AG08396 (cell line): ENCODE measurements at places on chromosomes 6 and 20.

- no peak for DNase-seq
Observed at GRCh38 chr6:105326216-105326615, 76.7 kb downstream of the PREP start.

DNA sequence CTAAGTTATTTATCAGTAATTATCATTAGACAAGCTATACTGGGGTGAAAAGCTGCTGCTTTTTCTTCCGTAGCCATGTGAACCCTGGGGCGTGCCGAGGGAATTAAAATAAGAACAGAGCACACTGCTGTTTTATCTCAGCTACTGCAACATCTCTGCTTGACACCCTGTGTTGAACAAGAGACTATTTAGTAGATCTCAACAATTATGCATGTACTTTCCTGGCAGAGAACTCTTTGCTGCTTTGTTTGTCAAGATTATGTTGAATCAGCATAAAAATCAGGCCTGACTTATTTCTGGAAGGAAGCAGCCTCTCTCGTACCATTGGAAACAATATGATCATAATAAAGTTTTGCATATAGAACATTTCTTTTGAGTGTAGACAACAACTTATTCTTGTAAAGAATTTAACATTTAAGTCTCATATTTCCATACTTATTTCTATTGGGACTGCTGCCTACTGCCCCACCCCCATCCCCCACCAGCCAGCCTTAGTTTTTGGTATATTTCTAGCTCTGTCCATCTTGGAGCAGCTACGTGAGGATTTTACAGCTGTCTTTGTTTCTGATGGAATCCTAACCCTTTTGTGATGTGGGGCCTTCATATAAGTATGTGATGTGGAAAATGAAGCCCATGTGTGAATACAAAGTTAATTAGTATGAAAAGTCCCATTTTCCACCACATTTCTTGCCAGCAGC is 1011.4 kb downstream of the KIF16B start:
- DNase-seq: no peak

GRCh38 chr6:134621858-134622257 is 303.9 kb upstream of the SGK1 start:
- DNase-seq: peak; percentile 28

DNA sequence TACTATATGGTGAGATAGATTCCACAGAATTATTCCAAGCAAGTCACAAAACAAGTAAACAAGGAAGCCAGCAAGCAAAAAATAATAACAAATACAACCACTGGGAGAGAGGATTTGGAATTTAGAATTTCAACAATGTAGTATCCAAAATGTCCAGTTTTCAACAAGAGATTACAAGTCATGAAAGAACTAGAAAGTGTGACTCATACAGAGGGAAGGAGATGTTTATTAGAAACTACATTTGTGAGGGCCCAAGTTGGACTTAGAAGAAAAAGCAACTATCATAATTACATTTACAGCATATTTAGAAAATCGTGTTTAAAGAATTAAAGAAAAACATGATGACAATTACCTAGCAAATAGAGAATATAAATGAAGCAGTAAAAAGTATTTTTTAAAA is 494.6 kb upstream of the ID4 start:
- DNase-seq: no peak

DNA sequence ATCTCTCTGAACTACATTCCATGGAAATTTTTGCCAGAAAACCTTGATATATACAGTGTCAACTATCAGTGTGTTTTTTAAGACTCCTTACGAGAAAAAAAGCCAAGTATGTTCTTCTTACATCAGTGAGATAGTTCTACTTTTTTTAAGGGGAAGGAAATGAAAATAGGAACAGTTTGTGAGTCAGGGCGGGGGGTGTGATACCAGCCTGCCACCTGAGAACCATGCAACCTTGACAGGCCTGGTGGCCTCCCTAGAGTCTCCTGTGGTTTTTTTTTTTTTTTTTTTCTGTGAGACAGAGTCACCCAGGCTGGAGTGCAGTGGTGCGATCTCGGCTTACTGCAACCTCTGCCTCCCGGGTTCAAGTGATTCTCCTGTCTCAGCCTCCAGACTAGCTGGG is 96.3 kb upstream of the GCM1 start:
- no peak for DNase-seq

GRCh38 chr6:30828027-30828962 is 56.0 kb upstream of the DDR1 start:
- peak; percentile 86 for DNase-seq

GRCh38 chr6:43228951-43229802 is at the start of gene DNPH1:
DNPH1 (minus strand) TSS chr6:43229481; CDS start chr6:43229456, 25 bp downstream.
- DNase-seq: peak; percentile 93

DNA sequence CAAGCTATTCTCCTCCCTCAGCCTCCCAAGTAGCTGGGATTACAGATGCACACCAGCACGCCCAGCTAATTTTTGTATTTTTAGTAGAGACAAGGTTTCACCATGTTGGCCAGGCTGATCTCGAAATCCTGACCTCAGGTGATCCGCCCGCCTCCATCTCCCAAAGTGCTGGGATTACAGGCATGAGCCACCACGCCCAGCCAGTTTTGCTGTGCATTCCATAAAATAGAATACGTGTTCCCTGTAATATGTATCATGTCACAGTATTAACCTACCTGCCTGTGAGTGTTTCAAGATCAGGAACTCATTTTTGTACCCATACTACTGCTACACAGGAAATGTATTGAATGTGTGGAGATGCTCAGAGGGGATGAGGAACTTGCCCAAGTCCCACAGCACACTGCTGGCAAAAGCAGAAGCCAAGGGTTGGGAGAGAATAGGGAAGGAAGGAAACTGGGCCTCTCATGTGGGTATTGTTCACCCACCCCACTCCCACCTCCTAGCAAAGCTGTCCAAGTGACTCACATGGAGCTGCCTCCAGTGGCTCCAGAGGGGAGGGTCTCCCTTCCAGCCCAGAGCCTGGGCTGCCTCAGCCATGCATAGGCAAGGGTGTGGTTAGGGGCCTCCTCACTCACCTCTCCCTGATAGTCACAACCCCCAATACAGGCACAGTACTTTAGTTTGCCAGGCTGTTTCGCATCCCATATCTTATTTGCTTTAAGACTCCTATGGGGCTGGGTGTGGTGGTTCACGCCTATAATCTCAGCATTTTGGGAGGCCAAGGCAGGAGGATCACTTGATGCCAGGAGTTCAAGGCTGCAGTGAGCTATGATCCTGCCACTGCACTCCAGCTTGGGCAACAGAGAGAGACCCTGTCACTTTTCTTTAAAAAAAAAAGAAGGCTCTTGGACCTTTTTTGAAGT is 9.4 kb downstream of the HM13 start:
- DNase-seq: no peak

GRCh38 chr6:121531658-121532169 is 96.3 kb downstream of the GJA1 start:
- no peak for DNase-seq

DNA sequence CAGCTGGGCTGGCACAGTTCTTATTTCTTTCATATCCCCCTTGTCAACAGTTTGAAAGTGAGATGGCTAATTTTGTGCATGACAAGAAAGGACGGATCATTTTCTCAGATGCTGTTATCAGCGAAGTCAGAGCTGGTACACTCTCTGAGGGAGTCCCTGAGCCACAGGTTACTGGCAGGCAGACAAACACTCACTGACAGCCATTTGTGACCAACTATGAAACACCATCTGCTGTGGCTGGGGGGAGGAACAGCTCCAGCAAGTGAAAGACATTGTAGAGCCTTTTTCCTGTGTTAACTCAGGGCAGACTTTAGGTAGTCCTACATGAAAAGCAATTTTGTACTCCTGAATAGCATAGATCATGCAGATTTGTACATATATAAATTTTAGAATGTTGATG is 22.2 kb downstream of the OLIG3 start:
- no peak for DNase-seq

DNA sequence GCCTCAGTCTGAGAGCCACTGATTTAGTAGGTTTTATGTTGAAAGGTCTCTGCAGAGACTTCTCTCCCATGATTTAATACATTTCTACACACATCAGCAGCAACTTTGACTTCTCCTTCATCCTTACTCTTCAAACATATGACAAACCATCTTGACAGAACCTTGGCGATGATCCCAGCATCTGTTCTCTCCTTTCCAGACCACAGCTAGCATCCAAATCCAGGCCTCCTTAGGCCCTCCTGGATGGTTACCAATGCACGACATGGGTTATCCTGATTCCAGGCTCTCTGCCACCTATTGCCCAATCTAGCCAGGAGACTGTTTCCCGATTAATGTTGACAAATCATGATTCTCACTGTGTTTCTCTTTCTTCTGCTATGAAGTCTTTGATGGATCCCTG is 16.8 kb downstream of the LAMA4 start:
- DNase-seq: peak; percentile 68

DNA sequence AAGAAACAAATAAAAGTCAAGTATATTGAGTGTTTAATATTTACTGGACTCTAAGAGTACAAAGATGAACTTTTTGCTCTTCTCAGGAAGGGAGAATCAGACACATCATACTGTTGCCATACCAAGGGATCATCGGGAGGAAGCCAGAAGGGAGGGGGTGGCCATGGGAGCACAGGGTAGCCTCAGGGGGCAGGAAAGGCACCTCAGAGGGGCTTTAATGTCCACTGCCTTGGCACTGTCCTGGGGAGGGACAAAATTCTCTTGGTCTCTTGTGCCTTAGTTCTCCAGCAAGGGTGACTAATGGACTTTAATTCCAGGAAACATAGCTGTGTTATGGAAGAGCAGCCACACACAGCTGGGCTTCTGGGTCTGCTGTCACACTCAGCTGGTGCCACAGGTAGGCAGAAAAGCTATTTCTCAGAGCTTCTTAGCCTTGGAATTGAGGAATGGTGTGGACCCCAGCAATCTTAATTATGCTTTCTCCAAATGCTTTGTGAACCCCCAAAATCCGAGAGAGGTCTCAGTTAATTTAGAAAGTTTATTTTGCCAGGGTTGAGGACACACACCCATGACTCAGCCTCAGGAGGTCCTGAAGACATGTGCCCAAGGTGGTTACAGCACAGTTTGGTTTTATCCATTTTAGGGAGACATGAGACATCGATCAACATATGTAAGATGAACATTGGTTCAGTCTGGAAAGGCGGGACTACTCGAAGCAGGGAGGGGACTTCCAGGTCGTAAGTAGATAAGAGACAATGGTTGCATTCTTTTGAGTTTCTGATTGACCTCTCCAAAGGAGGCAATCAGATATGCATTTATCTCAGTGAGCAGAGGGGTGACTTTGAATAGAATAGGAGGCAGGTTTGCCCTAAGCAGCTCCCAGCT is 53.2 kb downstream of the MRAP2 start:
- no peak for DNase-seq

GRCh38 chr6:51300510-51300909 is 481.8 kb downstream of the TFAP2B start:
- DNase-seq: no peak

GRCh38 chr6:149445095-149445466 is 39.7 kb downstream of the ZC3H12D start:
- no peak for DNase-seq

- no peak for DNase-seq
Observed at GRCh38 chr6:127592964-127593363, 16.0 kb downstream of the C6orf58 start.

GRCh38 chr20:21725892-21726291 is 20.4 kb downstream of the PAX1 start:
- DNase-seq: no peak

GRCh38 chr20:20791664-20792568 is 79.5 kb upstream of the RALGAPA2 start:
- no peak for DNase-seq

- peak; percentile 45 for DNase-seq
Observed at GRCh38 chr6:154370545-154370944, 13.9 kb upstream of the IPCEF1 start.

GRCh38 chr20:36261389-36262105 is 25.3 kb downstream of the AAR2 start:
- no peak for DNase-seq

DNA sequence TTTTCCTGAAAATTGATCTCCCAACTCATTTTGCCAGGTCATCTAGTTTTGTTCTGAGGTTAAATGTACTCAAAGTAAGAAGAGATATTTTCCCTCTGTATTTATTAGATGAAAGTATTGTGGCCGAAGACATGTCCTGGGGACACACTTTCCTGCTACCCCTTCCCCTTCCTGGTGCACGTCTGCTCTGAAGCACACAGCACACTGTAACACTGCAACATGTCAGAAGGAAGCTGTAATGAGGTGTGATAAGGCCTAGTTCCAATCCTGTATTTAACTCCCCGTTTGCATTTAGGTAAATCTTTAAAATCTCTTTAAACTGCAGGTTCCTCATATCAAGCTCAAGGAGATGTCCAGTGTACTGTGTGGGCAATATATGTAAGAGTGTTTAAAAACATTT is 99.4 kb downstream of the HDGFL1 start:
- no peak for DNase-seq

DNA sequence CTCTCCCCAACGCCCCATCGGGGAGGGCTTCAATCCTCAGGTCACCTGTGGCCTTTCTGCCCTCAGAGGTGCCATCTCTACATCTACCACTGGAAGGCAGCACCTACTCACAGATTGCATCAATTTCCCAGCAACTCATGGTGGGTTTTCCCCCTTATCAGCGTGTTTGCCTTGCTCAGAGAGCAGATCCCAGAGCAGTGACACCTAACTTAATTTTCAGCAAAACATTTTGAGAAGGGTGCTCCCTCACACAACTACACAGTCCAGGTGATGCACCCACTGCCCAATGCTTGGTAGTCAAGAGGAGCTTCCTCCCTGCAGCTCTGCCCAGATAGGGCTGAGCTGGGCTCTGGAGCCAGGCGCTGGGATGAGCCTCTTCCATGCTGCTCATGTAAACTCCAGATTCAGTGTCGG is 48.2 kb downstream of the PLG start:
- no peak for DNase-seq

- DNase-seq: no peak
Observed at GRCh38 chr6:86888301-86888700, 49.0 kb upstream of the HTR1E start.

DNA sequence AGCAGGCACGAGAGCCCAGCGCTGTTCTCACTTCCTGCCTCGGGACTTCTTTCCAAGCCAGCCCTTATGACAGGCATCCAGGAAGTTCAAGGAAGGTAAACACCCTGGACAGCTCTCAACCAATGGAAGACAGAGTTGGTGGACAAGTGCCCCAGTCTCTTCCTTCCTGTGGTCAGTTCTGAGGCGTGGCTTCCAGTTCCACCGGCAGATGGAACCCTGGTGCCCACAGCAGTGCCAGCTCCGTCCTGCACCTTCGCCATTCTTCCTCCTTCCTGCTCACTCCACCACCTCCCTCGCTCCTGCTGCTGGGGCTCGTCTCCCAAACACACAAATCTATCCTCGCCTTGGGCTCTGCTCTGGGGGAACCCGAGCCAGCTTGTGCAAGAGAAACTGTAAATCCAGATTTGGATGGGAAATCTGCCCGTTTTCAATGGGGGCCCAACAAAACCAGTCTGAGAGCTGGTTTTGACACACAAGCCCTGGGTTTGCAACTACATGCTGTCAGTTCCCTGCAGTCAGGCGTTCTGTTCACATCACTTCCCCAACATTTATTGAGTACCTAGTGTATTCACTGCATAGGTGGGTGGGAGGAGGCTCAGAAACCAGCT is 162.7 kb downstream of the GRM4 start:
- DNase-seq: peak; percentile 53
